NCI-H2107 (cell line): ENCODE measurements at places on chromosomes 1 and 21.

GRCh38 chr1:10623686-10624145, 149.0 kb downstream of the PEX14 start:
- no peak for DNase-seq

- DNase-seq = no peak
Measured at GRCh38 chr1:9014475-9015375, 11.5 kb downstream of the SLC2A7 start.

DNA sequence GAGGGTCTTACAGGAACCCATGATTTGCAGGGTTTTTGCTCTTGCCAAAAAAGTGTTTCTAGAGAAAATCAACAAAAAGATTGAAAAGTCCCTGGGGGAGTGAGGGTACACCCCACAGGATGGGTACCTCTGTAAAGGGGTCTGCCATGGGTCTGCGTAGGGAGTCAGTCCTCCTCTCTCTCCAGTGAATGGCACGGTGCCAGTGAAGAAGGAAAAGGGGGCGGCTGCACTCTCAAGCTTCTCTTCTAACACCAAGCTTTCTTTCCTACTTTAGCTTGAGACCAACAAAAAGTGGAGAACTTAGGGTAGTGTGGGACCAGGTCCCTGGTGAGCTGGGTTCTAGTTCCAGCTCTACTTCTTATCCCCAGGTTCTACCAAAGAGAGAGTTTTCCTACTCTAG, 87.4 kb downstream of the GLUL start:
- no peak for DNase-seq

DNA sequence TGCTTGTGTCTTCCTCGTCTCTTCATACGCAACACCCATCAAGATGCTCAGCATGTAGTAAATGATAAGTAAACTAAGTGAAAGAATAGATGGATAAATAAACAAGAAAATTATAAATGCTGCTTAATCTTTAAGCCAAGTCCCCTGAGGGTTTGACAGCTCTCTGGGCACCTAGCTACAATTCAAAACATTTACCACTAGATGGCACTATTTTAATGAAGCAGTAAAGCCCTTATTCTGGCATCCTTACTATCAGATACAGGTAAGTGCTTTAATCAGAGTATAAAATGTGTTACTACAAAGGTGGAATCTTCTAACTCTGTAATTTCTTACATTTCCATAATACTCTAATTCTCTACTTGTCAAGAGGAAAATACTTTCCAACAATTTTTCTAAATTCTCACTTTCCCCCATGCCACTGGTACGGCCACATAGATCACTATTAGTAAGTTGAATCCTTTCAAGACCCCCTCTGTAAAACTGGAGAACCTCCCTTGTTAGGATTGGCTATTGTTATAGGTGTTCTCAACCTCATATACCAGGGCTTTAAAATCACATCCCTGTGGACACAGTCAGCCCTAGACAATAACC, 137.8 kb downstream of the BARHL2 start:
- DNase-seq = no peak

- no peak for DNase-seq
Measured at GRCh38 chr1:58618303-58618702, 41.3 kb upstream of the TACSTD2 start.

- no peak for DNase-seq
Measured at GRCh38 chr1:175408986-175409385, 216.4 kb upstream of the KIAA0040 start.

- no peak for DNase-seq
Measured at GRCh38 chr1:91572044-91572443, 71.4 kb downstream of the CDC7 start.

DNA sequence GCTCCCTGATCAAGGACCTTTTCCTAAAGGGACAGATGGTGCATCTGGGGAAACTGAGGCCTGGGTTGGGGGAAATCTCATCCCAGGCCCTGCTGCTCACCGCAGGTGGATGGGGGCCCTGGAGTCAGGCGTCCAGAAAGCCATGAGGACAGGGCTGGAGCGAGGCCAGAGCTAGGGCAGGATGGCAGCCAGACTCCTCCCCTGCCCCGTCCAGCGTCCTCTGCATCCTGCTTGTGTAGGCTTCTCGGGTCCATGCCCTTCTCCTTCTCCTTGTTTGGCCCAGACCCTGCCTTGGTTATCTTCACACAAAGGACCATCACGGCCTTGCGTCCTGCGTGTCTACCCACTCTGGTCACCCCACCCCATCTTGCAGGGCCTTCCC, 43.0 kb downstream of the TRIM11 start:
- no peak for DNase-seq

- DNase-seq = no peak
Measured at GRCh38 chr1:116440731-116441130, 67.7 kb downstream of the ATP1A1 start.

DNA sequence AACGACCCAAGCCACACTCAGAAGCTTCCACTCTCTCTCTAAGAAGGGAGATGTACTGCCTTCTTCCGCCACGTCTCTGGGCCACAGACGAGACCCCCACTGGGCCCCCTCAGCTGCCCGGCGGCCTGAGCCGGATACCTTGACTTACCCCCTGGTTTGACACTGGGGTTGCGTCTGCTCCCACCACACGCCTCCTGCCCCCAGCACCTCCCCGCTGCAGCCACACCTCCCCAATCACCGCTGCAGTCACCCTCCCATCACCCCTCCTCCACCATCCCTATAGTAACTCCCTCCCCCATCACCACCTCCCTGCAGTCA, 10.7 kb downstream of the PANK4 start:
- no peak for DNase-seq

DNA sequence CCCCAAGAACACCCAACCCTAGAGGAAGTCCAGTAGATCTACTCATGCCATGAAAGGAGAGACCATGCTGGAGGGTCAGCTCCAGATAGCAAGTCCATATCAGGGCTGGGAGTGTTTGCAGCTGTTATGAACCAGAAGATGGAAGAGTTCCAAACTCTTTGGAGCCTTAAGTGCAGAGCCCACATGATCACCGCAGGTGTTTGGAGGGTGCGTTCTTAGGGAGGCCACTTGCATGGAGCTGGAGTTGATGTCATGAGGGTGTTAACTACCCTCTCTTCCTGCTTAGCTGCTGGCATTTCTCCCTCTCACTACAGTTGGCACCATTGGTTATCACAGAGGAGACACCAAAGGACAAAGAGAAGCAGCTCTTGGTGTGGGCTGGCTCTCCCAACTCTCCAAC, 616.9 kb downstream of the AJAP1 start:
- DNase-seq = no peak

GRCh38 chr1:41805771-41806471, 112.8 kb downstream of the HIVEP3 start:
- no peak for DNase-seq

- DNase-seq = no peak
Measured at GRCh38 chr1:18473195-18473815, 7.4 kb upstream of the KLHDC7A start.

DNA sequence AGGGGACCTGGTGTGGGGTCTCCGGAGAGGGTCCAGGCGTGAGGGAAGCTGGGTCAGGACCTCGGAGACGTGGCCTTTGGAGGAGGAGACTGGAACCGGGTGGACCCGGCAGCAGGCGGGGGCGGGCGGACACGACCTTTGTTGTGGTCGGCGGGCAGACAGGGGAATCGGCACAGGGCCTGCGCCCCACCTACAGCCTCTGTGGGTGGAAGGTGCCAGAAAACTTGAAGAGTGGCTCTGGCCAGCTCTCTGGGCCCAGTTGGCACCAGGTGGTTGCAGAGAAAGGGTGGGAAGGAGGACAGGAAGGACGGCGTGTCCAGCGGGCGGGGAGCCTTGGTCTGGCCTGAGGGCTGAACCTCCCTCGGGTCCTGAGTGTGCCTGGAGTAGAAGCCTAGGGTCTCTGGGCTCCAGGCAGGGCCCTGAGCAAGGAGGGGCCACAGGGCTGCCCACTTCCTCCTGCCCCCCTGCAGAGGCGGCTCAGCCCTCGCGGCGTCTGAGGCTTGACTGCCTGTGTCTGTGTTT, 7.7 kb upstream of the TTLL10 start:
- DNase-seq = no peak

GRCh38 chr21:38277501-38278131, 20.8 kb downstream of the KCNJ15 start:
- DNase-seq = no peak

DNA sequence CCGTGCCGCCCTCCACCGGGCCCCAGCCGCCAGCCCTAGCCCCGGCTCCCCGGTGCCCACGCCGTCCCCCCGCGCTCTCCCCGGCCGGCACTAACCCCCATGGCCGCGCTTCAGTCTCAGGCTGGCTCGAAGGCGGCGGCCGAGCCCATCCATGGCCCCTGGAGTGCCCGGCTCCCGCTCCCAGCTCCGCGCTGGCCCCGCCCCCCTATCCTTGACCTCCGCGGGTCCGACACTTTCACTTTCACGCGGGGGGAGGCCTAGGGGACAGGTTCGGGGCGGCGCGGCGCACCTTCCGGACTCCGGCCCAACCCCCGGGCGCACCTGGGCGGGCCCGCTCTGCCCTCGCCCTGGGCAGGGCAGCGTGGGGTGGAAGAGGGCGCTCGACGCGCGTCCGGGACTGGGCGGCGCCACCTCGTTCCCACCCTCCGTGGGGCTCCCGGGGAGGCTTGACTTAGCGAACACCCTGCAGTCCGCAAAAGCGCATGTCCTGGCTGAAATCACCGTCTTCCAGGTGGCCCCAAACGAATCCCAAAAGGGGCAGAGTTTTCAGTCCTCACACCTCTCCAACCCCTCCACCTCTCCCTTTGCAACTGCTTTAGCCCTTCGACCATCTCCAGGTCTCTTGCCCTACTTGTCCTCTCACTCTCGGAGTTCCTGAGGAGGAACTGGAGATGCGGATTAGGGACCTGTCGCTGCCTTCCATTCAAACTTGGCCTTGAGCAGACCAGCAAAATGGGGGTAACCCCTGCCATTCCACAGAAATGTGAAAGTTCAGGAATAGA, 3.9 kb upstream of the DENND2D start:
- DNase-seq = no peak

DNA sequence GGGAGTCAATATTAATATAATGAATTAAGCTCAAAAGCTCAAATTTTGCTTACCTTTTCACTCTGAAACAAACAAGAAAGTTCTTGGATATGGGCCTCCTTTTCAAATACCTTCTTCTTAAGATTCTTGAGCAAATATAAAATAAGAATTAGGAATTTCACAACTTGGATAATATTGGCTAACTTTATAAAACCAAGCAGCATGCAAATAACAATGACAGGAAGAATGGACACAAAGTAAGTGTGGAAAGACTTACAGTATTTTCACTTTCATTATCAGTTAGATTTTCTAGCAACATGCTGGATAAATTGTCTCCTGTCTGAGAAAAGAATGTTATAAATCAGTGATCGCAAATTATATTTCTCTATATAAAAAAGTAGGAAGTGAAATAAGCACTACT, 13.2 kb downstream of the ODF2L start:
- DNase-seq = no peak

GRCh38 chr1:237861944-237862343, 28.8 kb downstream of the ZP4 start:
- no peak for DNase-seq

- DNase-seq = no peak
Measured at GRCh38 chr1:106173101-106173500, 883.4 kb upstream of the PRMT6 start.

GRCh38 chr1:217888328-217888727, 257.2 kb downstream of the SPATA17 start:
- no peak for DNase-seq

- DNase-seq = no peak
Measured at GRCh38 chr1:117615474-117615873, 9.6 kb downstream of the TENT5C start.

DNA sequence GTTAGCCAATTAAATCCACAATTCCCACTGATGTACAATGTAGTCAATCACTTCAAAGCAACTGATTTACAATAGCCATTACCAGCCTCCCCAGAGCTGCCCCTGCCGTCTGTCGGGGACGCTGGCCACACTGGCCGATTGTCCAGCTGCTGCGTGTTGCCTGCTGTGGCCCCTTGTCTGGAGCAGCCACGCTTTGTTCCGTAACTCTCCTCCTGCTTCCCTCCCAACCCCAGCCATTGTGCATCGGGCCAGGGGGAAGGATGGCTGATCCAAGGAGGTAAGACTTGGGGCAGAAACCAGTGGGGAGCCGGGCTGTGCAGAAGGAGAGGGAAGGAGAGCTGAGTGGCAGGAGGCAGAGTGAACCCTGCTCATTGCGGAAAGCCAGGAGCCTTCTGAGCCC, 83.6 kb upstream of the LYST start:
- DNase-seq = no peak

DNA sequence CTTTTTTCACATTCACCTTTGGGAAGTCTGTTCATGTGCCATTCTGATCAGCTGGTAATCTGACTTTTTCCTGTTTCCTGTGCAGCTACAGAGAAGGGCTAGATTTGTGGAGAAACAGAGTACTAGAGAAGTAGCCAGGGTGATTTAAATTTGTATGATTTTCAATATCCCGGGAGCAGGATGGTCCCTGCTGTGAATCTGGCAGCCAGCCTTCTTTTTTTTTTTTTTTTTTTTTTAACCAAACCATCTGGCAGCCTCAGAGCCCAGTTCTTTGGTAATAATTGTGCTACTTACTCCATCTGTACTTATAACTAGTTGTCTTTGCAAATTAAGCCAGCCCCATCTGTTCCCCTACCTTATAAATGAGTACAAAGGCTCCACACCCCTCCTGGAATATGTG, 248.6 kb upstream of the DEPDC1 start:
- no peak for DNase-seq

DNA sequence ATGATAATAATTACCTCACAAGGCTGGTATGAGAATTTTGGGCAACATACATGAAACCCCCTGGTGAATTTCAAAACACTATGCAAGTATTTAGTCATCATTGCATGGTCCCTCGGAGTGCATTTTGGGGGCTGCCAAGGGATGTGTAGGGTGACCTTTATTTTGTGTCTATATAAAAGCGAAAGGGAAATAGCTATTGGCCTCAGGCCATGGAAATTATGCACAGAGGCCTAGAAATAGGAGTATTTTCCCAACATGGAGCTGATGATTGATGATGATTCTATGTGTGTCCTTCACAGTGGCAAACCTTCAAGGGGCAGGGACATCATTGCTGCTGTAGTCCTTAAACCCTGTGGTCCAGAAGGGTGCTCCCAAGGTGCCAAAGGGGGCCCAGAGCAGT, 265.5 kb downstream of the ST6GALNAC3 start:
- DNase-seq = no peak

- DNase-seq = no peak
Measured at GRCh38 chr1:229159668-229160544, 111.0 kb upstream of the RAB4A start.

DNA sequence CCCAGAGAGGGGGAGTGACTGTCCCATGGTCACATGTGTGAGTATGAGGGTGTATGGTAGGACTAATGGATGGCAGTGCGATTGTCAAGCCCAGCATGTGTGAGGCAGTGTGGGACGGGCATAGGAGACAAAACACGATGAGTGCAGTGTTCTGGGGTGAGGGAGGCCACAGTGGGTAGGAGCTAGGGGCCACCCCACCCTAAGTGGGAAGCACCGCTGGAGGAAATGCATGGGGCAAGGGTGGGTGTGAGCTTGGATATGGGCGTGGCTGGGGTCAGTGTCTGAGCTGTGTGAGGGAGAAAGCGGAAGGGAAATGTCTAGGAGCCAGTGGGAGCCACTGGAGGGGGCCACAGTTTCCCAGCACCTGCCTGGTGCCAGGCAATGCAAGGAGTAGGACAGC, 56.5 kb downstream of the FOXO6 start:
- no peak for DNase-seq
